Epithelial cell of proximal tubule (primary cell): ENCODE measurements at places on chromosomes 12 and 14.

DNA sequence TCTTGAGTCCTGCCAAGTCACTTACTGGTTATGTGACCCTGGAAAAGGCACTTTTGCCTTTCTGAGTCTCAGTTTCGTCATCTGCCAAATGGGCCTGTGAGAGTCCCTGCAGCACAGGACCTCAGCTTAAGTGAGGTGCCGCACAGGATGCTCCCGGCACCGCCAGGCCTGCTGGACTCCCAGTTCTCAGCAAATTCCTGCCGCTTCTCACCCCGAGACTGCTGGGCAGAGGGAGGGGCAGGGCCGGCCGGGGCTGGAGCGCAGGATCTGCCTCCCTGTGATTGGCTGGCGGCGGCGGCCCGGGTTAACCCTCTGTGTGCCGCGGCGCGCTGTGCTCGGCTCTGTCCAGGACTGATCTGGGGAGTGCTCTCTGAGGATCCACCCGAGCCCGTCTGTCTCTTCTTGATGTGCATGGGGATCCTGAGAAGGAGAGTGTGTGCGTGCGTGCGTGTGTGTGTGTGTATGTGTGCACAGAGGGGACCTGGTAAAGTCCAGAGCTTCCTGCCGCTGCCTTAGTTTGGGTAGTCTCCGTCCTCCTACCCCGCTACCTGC, 8.6 kb downstream of the SETD1B start:
- DNase-seq, result no peak

- no peak for DNase-seq
Measured at GRCh38 chr14:74257078-74257940, 18.1 kb downstream of the VSX2 start.

DNA sequence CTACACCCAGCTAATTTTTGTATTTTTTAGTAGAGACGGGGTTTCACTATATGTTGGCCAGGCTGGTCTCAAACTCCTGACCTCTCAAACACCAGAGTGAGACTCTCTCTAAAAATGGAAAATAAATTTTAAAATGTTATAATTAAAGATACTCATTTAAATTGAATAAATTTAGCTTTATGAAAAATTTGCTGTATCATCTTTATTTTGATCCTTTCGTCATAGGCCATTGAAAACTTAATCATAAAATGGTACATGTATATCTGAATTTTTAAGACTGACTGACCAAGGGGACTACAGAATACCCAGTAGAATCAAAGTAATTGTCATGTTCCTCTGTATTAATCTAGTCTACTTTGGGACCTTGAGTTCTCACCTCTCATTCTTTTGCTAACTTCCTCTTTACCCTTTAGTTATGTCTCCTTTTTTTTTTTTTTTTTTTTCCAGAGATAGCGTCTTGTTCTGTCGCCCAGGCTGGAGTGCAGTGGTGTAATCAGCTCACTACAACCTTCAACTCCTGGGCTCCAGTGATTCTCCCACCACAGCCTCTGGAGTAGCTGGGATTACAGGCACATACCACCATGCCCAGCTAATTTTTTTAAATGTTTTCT, 9.5 kb downstream of the RAB5B start:
- DNase-seq, result no peak

DNA sequence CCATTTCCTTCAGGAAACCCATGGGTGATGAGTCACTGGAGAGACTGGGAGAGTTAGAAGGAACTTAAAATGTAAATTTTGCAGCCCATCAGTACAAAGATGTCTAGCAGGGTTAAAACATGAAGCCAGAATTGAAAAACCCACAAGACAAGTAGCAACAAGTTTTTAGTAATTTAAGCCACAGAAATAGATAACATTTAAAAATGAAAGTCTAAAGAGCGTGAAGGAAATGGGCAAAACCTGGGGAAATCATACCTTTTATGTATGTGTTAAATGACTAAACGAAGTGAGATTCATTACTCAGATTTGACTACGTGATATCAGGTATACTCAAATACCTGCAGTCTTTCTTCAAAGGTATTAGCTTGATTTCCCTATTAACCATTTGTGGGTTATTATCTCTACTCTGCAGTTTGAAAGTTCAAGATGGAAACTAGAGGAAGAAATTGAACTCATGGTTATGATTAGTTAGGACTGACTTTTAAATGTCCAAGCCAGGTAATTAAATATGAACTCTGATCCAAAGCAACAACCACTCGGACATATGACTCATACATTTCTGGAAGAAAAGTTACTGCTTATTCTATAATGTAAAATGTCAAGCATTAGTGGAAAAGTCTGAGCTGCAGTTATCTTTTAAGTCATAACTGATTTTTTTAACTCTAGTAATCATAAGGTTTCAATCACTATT, 84.1 kb downstream of the ITPR2 start:
- no peak for DNase-seq

- no peak for DNase-seq
Measured at GRCh38 chr14:31933716-31934115, 143.4 kb upstream of the ARHGAP5 start.

- no peak for DNase-seq
Measured at GRCh38 chr12:104622928-104623327, 166.2 kb downstream of the CHST11 start.

DNA sequence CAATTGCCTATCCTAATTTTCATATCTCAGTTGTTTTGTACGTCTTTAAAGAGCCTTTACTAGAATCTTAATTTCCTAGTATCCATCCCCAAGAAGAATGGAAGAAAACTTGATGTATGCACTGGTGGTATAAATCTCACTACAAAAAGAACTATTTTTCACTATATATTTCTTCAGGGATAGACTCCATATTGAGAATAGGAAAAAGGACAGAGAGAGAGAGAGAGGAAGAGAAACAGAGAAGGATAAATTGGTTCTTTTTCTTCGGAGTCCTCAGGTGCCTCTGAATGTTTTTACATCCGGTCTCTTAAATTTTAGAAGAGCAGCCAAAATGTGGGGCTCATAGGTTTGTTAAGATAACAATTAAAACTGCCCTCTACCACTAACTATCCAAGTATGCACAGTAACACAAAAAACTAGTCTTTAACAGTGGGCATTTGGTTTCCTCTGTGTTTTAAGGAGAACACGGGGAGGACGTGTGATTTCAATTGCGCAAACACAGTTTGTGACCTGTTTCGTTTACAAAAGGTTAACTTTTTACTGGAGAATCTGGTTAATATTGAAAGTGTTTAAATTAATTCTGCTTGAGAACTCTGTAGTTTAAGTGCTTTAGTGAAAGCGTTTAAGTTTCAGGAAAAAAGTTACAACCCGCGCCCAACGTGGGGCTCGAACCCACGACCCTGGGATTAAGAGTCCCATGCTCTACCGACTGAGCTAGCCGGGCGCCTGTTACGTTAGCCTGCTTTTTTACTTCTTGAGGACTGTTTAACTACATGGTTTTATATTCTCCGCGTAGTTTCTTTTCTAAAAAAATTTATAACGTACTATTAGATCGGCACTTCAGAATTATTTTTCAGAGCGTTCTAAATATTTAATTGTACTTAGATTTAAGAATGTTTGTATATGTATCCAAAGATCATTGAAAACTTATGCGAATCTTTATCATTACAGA, 5.1 kb upstream of the PSMA3 start:
- peak; percentile 77 for DNase-seq

GRCh38 chr14:86217523-86217922, 687.6 kb downstream of the FLRT2 start:
- DNase-seq, result no peak

DNA sequence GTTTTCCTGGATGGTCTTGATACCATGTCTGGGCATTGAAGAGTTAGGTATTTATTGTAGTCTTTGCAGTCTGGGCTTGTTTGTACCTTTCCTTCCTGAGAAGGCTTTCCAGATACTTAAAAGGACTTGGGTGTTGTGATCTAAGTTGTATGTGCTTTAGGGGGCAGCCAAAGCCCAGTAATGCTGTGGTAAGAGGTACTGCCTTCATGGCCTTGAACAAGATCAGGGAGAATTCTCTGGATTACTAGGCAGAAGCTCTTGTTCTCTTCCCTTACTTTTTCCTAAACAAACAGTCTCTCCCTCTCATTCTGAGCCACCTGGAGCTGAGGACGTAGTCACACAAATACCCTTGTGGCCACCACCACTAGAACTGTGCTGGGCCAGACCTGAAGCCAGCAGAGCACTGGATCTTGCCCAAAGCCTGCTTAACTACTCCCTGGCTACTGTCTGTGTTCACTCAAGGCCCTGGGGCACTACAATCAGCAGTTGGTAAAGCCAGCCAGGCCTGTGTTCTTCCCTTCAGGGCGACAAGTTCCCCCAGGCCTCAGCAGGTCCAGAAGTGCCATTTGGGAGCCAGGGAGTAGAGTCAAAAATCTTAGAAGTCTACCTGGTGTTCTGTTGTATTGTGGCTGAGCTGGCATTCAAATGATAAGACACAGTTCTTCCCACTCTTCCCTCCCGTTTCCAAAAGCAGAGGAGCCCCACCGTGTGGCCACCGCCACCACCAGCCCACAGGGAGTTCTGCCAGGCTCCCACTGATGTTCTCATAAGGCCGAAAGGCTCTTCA, 11.4 kb downstream of the PRORP start:
- no peak for DNase-seq

DNA sequence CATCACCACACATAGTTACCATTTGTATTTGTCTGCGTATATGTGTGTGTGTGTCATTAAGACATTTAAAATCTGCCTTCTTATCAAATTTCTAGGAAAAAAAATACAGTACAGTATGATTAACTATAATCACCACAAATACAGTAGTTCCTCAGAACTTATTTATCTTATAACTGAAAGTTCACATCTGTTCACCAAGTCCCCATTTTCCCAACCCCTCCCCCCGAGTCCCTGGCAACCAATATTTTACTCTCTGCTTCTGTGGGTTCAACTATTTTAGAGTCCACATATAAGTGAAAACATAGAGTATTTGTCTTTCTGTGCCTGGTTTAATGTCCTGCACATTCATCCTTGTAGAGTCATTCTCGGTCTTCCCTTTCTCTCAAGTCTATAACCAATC, 12.3 kb downstream of the CAPS2 start:
- no peak for DNase-seq

- no peak for DNase-seq
Measured at GRCh38 chr12:27667540-27667939, 28.7 kb upstream of the REP15 start.

DNA sequence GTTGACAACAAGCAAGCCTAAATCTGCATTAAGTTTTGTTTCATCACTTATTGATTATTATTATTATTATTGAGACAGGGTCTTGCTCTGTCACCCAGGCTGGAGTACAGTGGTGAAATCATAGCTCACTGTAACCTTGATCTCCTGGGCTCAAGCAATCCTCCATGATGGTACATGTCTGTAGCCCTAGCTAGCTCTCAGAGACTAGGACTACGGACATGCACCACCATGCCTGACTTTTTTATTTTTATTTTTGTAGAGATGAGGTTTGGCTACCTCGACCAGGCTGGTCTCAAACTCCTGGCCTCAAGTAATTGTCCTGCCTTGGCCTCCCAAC, 35.7 kb upstream of the STK38L start:
- DNase-seq, result no peak

GRCh38 chr14:77092676-77093075, 5.4 kb upstream of the CIPC start:
- no peak for DNase-seq
